Jurkat, Clone E6-1 (cell line): ENCODE measurements at places on chromosomes 13 and 19.

DNA sequence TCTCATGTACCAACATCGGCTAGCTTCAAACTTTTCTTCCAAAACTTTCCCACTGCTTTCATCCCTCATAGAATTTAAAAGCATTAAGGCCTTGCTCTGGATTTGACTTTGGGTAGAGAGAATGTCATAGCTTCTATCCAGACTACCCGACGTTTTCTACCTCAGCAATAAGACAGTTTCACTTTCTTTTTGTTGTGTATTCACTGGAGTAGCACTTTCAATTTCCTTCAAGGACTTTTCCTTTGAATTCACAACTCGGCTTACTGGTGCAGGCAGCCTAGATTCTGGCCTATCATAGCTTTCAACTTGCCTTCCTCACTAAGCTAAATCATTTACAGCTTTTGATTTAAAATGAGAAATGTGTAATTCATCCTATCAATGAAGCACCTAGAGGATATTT lies 420.4 kb upstream of the GPC6 start:
- DNase-seq, result peak; percentile 20

DNA sequence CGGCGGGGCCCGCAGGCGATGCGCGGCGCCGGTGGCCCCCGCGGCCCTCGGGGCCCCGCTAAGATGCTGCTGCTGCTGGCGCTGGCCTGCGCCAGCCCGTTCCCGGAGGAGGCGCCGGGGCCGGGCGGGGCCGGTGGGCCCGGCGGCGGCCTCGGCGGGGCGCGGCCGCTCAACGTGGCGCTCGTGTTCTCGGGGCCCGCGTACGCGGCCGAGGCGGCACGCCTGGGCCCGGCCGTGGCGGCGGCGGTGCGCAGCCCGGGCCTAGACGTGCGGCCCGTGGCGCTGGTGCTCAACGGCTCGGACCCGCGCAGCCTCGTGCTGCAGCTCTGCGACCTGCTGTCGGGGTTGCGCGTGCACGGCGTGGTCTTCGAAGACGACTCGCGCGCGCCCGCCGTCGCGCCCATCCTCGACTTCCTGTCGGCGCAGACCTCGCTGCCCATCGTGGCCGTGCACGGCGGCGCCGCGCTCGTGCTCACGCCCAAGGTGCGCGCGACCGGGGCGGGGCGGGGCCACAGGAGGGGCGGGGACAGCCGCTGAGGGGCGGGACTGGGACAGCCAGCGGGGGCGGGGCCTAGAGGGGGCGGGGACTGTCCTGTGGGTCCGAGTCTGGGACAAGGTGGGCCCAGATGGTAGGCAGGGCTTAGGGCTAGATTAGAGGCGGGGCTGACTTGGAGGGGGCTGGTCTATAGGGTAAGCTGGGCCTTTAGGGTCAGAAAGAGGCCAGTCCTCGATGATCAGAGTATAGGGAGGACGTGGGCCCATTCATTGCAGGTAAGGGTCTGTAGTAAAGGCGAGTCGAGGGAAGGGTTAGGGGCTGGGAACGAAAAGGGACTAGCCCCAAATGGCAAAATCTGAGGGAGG lies 5.1 kb downstream of the GRIN2D start:
- peak; percentile 73 for DNase-seq

GRCh38 chr19:1365319-1366269 lies 18.1 kb upstream of the NDUFS7 start:
- no peak for DNase-seq

GRCh38 chr13:73142071-73142470 lies 83.3 kb downstream of the KLF5 start:
- DNase-seq, result no peak

DNA sequence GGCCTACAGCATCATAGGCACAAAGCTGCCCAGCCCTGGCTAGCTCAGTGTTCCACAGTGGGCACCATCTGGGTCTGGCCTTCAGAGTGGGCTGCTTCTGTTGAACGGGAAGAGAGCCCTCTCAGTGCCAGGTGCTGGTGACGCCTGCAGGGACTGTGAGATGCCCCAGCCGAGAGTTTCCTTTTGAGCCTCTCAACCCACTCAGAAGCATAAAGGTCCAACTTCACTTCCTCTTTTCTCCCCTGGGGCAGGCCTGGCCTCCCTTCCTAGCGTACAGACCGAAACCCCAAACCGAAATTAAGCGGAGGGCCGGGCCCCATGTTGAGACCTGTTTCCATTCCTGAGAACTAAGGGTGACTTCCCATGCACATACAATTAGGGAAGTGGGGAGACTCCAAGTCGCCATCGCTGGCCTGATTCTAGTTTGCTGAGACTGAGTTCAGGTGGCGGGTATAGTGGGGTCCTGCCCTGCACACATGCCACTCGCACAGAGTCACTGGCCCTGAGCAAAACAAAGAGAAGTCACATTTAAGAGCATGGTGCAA lies 6.9 kb downstream of the RAB8A start:
- no peak for DNase-seq
